H1 (cell line): ENCODE measurements at places on chromosomes 3 and 15. TPM values are rescaled to one million over a fixed set of nuclear protein-coding genes. Genes with fewer than 3 reads are reported as not detected.
A peak's percentile ranks its signal among the peaks of the same experiment; 100 is the strongest.

Gene CLDN16
- polyA plus RNA-seq, result 0.02 TPM in 1 of 2 replicates, not detected in the other

Gene GP9
- polyA plus RNA-seq, result not detected in 2 replicates

Gene NEO1
- polyA plus RNA-seq, result 36.0 and 36.1 TPM in 2 replicates

GRCh38 chr3:32484436-32484835 lies 18.2 kb downstream of the CMTM6 start:
- H3K4me3 ChIP-seq, result no peak overlapping the region
- H3K27me3 ChIP-seq, result no peaks in the 10 kb centered on the region
- H3K27ac ChIP-seq, result no peak overlapping the region
- H3K36me3 ChIP-seq, result peaks cover 16% of the 10 kb centered on the region; the same call in 1 of the 2 replicates

GRCh38 chr15:70855764-70856163 lies 1.8 kb upstream of the LARP6 start:
- H3K36me3 ChIP-seq, result no peaks in the 10 kb centered on the region
- H3K4me1 ChIP-seq, result peaks cover 7% of the 10 kb centered on the region; the same call in 1 of the 2 replicates
- no peak for DNase-seq
- no peak overlapping the region for H3K4me3 ChIP-seq
- no peaks in the 10 kb centered on the region for H3K27me3 ChIP-seq

DNA sequence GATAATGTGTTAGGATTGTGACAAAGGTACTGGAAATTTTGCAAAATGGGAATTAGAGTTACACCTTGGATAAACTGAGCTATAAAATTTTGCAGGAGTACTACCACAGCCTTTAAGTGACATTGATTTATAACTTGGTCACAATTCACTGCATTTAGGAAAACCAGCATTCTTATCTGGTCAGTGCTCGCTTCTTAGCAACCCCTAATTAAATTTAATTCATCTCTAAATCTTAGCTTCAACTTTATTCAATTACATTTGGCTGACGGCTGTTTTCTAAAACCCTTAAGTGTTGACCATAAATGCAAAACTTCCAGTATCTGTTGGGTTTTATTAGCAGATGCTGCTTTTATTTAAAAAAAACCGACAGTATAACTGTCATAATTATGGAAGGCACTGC lies 31.3 kb downstream of the TFRC start:
- no peaks in the 10 kb centered on the region for H3K4me1 ChIP-seq
- no peak for DNase-seq
- no peak overlapping the region for H3K27ac ChIP-seq
- peaks cover 60% of the 10 kb centered on the region for H3K36me3 ChIP-seq

DNA sequence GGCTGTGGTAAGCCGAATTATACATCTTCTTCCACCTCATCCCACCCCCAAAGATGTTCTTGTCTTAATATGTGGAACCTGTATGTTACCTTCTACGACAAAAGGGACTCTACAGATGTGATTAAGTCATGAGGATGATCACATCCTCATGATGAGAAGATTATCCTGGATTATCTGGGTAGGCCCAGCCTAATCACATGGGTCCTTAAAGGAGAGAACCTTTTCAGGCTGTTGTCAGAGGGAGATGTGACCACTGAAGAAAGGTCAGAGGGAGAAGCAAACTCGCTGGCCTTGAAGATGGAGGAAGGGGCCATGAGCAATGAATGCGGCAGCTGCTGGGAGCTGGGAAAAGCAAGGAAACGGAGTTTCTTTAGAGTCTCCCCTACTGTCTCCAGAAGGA lies 12.9 kb upstream of the SCG3 start:
- no peaks in the 10 kb centered on the region for H3K27me3 ChIP-seq
- H3K4me1 ChIP-seq, result 0 out of 2 replicates have a peak, but pooled peaks cover 3% of the 10 kb centered on the region
- H3K36me3 ChIP-seq, result no peaks in the 10 kb centered on the region
- no peak overlapping the region for H3K4me3 ChIP-seq
- no peak overlapping the region for H3K27ac ChIP-seq

Gene MUC13
- polyA plus RNA-seq, result not detected in 2 replicates

Gene TLR9
- 0.05 and 0.06 TPM in 2 replicates for polyA plus RNA-seq

Gene SIN3A
- 69.5 and 86.6 TPM in 2 replicates for polyA plus RNA-seq

DNA sequence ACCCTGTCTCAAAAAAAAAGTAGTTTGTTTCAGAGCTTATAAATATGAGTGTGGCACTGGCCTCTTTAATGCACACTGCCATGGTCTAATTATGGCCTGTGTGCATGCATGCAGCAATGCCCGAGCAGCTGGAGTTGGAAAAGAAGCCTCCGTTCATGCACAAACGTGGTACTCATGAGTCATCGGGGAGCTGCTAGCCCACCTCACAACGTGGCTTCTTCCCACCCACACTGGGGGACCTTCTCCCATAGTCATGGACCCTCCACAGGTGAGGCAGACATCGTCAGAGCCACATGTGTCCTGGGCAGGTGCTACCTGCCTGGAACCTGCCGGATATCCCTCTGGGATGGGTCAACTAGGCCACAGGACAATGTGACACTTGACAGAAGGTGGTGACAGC lies 66.7 kb downstream of the ATP10A start:
- H3K4me1 ChIP-seq, result peaks cover 6% of the 10 kb centered on the region
- H3K27ac ChIP-seq, result no peak overlapping the region
- no peak overlapping the region for H3K4me3 ChIP-seq

DNA sequence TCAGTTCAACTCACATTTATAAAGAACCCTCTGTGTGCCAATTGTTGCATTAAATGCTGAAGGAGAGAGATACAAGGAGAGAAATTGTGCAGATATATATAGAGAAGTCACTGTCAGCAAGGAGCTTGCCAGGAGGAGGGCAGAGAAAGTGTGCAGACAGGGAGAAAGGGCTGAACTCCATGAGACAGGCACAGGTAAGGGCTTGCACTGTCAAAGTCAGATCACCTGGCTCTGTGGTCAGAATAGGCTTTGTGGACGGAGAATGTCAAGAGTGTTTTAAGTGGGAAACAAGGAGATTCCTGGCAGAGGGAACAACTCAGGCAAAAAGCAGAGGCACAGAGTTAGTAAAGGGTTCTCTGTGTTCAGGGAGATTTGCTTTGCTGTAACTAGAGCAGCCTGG lies 303.0 kb upstream of the TPRG1 start:
- no peak overlapping the region for H3K27ac ChIP-seq
- H3K36me3 ChIP-seq, result no peaks in the 10 kb centered on the region
- H3K27me3 ChIP-seq, result no peaks in the 10 kb centered on the region
- H3K4me1 ChIP-seq, result no peaks in the 10 kb centered on the region

DNA sequence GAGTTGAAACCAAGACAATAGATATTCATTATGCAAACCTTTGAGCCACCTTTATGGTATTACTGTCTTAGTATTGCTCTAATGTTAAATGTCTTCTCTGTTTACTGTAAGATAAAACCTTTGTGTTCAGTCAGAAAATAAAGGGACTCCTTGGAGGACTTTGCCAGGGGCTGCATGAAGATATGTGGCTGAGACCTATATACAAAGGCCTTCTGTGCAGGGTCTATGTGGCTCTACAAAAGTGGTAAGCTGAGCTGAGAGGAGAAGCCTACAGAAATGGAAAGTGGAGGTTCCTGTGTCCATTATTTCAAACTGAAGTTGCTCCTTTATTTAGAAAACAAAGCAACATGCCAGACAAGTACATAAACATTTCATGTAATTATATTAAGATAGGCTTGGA lies 131.5 kb downstream of the FNDC3B start:
- no peak for DNase-seq
- H3K36me3 ChIP-seq, result no peaks in the 10 kb centered on the region
- H3K27ac ChIP-seq, result no peak overlapping the region
- H3K4me1 ChIP-seq, result peaks cover 23% of the 10 kb centered on the region
- H3K4me3 ChIP-seq, result no peak overlapping the region

Gene PARP14
- polyA plus RNA-seq, result 8.2 and 12.6 TPM in 2 replicates

Gene CSPG4
- polyA plus RNA-seq, result 1.4 and 1.9 TPM in 2 replicates

Gene CHRM5
- not detected in 2 replicates for polyA plus RNA-seq

Gene RNF111
- polyA plus RNA-seq, result 11.7 and 18.5 TPM in 2 replicates

DNA sequence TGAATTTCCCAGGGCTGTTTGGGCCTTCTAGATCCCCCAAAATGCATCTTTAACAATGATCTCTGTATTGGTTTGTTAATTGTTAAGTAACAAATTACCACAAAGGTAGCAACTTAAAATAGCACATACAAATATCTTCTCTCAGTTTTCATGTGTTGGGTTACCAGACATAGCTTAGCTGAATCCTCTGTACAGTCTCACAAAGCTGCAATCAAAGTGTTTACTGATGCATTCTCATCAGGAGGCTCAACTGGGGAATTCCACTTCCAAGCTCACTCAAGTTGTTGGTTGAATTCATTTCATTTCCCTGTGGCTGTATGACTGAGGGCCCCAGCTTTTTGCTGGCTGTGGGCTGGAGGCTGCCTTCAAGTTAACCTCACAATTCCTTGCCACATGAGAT lies 297.6 kb downstream of the RPLP1 start:
- no peaks in the 10 kb centered on the region for H3K36me3 ChIP-seq
- no peaks in the 10 kb centered on the region for H3K27me3 ChIP-seq
- no peaks in the 10 kb centered on the region for H3K4me1 ChIP-seq
- H3K4me3 ChIP-seq, result no peak overlapping the region
- no peak overlapping the region for H3K27ac ChIP-seq
- DNase-seq, result no peak

DNA sequence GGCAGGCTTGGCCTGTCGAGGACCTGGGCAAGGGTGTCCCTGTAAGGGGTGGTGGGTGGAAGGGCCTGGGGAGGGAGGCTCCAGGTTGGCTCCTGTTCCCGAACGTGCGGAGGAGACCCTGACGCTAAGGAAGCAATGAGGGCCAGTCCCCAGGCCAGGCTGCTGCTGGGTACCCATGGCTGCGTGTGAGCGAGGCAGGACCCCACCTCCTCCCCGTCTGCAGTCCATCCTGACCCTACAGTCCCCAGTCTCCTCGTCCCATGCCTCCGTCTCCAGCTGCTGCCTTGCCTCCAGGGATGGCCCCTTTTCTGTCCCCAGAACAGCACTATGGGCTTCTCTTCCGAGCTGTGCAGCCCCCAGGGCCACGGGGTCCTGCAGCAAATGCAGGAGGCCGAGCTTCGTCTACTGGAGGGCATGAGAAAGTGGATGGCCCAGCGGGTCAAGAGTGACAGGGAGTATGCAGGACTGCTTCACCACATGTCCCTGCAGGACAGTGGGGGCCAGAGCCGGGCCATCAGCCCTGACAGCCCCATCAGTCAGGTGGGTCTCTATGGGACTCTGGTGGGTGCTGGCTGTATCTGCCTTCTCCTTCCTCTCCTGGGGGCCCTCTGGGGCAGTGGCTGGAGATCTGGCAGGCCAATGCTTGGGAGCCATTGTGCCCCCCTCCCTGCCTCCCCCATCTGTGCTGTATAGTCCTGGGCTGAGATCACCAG lies 571 bp downstream of the FES start:
- H3K36me3 ChIP-seq, result no peaks in the 10 kb centered on the region
- no peak for DNase-seq
- no peak overlapping the region for H3K27ac ChIP-seq
- H3K4me3 ChIP-seq, result peak overlapping the region; percentile 5; the same call in 1 of the 2 replicates

DNA sequence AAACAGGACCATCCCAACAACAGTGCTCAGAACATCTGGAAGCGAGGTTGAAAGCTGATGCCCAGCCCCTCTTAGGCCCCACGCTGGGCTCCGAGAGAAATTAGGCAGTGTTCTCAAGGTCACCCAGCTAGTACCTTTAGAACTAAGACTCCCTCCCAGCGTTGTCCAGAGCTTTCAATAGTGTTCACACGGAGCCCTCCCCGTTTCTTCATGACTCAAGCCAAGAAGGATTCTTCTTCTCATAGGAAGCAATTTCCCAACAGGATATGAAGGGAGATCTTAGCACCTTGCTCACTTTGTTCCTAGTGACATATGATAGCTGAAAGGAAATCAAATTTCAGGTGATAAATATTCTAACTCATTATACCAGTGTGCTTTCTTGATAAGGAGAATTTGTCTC lies 244.2 kb upstream of the ST8SIA2 start:
- no peak overlapping the region for H3K4me3 ChIP-seq
- H3K27me3 ChIP-seq, result no peaks in the 10 kb centered on the region
- H3K27ac ChIP-seq, result no peak overlapping the region
- H3K4me1 ChIP-seq, result peaks cover 2% of the 10 kb centered on the region; the same call in 1 of the 2 replicates
- H3K36me3 ChIP-seq, result no peaks in the 10 kb centered on the region

Gene GOLGA8R
- polyA plus RNA-seq, result 0.03 TPM in 1 of 2 replicates, not detected in the other

- H3K36me3 ChIP-seq, result no peaks in the 10 kb centered on the region
- H3K4me3 ChIP-seq, result no peak overlapping the region
- H3K27ac ChIP-seq, result no peak overlapping the region
- H3K27me3 ChIP-seq, result peaks cover 3% of the 10 kb centered on the region; the same call in 1 of the 2 replicates
- H3K4me1 ChIP-seq, result no peaks in the 10 kb centered on the region
Observed at GRCh38 chr3:184725176-184725719, 13.4 kb upstream of the MAGEF1 start.

Gene SHF
- 13.1 and 16.0 TPM in 2 replicates for polyA plus RNA-seq

DNA sequence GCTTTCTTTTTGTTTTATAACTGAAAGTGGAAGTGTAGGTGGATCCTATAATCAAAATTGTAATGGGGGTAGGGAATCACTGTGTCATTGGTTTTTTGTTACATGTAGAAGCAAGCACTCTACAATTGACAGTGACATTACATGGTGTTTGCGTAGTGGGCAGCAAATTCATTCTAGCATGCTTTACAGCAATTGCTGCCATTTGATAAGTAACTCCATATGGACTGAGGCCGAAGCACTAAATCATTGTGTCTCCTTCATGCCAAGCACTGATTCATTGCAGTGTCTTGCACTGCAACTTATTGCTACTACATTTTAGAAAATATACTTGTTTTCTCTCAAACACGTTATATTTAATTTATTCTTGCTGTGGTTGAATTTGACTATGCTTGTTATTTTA lies 933.9 kb downstream of the NSUN3 start:
- no peaks in the 10 kb centered on the region for H3K27me3 ChIP-seq
- H3K4me3 ChIP-seq, result no peak overlapping the region
- H3K27ac ChIP-seq, result no peak overlapping the region
- no peaks in the 10 kb centered on the region for H3K4me1 ChIP-seq
- H3K36me3 ChIP-seq, result no peaks in the 10 kb centered on the region

DNA sequence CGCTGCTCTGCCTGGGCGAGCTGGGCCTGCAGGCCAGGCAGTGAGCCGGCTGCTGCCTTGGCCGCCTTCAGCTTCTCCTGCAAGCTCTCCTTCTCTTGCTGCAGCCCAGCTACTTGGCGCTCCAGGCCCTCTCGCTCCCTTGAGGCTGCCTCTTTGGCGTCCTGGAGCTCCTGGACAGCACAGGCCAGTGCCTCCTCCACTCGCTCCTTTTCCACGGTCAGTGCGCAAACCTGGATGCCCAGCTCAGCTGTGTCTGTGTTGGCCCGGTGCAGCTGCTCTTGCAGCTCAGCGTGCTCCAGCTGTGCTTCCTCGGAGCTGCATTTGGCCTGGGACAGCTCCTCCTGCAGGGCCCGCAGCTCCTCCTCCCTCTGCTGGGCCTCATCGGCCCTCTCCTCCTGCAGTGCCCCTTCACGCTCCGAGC lies 23.1 kb downstream of the CXCR6 start:
- no peaks in the 10 kb centered on the region for H3K4me1 ChIP-seq
- H3K4me3 ChIP-seq, result no peak overlapping the region
- no peaks in the 10 kb centered on the region for H3K27me3 ChIP-seq
- DNase-seq, result no peak

GRCh38 chr3:90015688-90016356 lies 908.4 kb downstream of the EPHA3 start:
- H3K27ac ChIP-seq, result no peak overlapping the region
- no peak overlapping the region for H3K4me3 ChIP-seq
- no peak for DNase-seq
- no peaks in the 10 kb centered on the region for H3K4me1 ChIP-seq

DNA sequence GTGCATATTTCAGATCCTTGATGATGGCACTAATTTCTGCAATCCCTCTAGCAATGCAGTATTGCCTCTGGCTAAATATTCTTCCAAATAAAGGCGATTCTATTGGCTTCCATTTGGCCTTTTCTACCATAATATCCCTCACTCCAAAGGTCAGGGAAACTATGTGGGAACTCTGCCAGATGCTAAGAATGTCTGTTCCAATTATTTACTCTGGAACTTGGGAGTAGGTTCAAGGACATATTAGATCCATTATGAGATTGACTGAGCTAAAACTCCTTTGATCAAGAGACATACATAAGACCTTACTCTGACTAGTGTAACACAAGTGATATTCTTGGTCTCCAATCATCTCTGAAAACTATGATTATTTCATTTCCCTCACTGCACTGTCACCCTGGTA lies 674.5 kb upstream of the NECTIN3 start:
- H3K4me3 ChIP-seq, result no peak overlapping the region
- H3K27ac ChIP-seq, result no peak overlapping the region
- DNase-seq, result no peak
- H3K4me1 ChIP-seq, result no peaks in the 10 kb centered on the region
